ENCODE measurements at places on chromosomes 2 and 18.
A peak's percentile ranks its signal among the peaks of the same experiment; 100 is the strongest.

DNA sequence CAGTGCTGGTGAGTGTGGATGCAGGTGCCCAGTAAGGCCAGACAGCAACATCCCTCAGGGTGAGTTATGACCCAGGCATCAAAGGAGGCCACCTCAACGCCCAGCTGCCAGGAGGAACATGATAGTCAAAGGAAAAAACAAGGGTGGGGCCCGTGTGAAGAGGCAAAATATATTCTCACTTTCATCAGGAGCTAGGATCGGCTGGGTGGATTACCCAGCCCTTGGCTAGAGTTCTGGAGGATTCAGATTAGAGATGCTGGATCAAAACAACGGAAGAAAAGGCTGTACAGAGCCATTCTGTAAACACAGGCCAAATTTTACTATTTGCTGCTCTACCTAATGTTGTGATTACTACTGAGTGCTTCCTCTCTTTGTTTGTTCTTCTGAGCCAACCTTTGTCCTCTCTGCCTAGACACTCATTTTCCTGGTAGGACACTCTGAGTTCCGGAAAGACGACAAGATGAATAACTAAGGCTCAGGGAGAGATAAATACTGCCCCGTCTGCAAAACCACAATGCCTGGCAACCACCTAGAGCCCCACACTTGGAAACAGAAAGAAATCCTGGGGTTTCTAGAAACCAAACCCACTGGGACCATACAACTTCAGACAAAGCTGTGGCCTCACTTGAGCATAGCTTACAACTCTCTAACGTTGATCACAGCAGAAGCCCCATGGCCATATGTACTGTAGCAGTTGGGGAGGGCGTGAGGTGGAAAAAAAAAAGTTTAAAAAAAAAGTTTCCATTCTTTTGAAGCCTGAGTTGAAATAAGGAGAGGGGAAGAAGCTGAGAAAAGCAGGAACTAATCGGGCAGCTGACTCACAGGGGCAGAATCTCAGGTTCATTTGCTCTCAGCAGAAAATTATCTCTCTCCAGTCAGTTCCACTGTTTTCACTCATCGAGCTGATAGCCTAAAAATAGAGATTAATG, 17.8 kb upstream of the PMAIP1 start:
- peak; percentile 50 for DNase-seq

DNA sequence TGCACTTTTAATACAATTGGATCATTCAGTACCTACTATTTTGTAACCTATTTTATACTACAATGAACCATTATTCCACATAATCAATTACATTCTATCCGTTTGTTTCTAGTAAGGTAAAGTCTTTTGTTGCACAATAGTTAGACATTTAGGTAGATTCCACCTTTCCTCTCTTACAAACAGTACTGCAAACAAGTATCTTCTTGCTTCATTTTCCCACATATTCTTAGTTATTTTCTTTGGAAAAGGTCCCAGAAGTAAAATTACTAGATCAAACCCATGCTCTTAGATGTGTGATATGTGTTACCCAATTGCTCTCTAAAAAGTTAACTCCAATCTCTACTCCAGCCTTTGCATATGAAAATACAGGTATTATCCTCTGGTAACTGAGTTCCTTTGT, 49.6 kb downstream of the SPIRE1 start:
- DNase-seq, result peak; percentile 31

DNA sequence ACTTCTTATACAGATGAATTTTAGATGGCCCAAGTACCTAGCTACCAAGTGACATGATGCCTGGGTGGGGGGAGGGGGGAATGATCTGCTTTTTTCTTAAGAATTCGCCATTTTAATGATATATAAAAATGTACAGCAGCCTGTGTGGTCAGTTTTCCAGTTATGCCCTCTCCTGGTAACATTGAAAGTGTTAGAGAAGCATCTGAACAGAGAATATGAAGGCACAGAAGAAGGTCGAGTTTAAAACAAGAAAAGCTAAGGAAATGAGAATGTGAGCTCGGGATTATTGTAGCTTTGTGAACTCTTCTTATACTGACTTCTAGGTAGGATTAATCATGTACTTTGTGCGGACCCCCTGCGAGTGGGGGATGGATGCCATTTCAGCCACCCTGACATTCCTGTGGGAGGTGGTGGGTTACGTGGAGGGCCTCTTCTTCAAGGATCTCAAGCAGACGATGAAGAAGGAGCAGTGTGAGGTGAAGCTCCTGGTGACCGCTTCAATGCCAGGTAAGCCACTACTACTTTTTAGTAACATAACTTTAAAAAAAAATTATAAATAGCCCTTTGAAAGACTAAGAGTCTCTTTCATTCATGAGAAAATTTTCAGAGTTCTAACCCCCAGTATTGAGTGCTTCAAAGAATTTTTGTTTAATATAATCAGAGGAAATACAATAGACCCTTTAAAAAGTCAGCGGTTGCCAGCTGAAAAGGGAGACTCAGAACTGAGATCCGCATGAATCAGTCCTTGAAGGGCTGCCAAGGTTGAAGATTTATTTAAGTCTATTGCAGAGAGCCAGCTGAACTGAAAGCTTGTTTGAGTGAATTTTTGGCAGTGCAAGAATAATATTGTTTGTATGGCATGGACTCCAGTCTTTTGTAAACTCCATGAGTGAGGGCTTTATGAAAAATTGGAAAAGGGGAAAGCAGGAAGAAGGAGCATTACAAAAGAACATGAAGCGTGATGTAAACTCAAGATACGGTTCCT, 68.6 kb upstream of the RPE start:
- peak; percentile 74 for DNase-seq

DNA sequence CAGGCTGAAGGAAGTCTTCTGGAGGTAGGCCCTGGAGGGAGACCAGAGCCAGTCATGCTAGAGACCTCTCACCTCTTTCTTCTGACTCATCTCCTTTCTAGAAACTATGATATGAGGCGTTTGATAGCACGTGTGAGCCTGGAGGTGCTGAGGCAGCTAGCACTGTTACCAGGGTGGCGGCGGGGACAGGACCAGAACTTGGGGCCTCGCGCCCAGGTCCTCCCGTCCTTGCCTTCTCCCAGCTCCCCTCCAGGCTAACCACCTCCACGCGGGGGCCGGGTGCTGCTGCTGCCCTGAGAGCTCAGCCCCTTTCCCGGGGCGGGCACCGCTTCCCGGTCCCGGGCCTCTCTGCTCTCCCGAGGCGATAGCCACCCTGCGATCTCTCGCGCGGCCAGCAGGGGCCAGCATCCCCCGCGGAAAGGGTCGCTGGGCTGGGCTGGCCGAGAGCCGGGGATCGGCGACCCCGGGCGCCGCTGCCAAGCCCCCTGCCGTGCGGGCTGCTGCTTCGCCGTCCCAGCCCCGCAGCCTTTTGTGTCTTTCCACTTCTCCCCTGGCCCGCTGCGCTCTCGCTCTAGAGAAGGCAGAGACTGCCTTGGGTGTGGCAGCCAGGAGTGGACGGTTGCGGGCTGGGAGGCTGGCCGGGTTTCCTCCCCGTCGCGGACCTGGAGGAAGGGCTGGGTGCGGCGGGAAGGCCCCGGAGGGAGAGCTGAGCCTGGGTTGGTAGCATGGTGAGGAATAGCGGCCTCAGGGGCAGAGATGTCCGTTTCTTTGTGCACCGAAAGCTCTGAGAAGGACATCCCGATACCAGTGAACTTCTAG, 49.1 kb downstream of the TMEM17 start:
- peak; percentile 66 for DNase-seq

DNA sequence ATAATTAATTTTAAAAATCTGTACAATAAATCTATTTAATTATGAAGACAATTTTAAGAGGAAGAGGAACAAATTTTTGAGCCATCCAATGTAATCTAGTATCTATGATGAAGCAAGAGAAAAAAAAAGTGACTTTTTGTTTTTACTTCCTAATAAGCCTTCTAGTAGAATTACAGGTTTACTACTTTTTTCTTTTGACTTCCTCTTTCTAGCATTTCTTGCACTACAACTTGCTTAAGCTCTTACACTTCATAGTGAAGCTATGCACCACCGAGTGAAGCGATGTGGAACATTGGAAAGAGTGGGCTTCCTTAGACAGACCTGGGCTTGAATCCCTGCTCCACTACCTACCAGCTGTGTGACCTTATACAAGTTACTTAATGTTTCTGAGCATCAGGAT, 2.1 kb downstream of the SERPINB2 start:
- no peak for DNase-seq

DNA sequence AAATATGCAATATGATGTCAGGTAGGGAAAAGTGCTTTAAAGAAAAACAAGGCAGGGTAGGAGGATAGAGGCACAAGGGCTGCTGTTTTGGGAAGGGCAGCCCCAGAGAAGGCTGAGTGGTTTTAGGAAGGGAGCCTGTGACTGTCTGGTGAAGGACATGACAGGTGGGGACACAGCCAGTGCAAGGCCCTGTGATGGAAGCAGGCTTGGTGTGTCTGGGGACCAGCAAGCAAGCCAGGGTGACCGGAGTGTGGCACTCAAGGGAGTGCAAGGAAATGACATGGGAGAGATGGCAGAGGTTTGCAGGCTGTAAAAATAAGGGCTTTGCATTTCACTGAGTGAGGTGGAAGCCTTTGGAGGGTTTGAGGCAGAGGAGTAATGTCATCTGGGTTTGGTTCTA, 62.0 kb downstream of the LTBP1 start:
- DNase-seq, result no peak

DNA sequence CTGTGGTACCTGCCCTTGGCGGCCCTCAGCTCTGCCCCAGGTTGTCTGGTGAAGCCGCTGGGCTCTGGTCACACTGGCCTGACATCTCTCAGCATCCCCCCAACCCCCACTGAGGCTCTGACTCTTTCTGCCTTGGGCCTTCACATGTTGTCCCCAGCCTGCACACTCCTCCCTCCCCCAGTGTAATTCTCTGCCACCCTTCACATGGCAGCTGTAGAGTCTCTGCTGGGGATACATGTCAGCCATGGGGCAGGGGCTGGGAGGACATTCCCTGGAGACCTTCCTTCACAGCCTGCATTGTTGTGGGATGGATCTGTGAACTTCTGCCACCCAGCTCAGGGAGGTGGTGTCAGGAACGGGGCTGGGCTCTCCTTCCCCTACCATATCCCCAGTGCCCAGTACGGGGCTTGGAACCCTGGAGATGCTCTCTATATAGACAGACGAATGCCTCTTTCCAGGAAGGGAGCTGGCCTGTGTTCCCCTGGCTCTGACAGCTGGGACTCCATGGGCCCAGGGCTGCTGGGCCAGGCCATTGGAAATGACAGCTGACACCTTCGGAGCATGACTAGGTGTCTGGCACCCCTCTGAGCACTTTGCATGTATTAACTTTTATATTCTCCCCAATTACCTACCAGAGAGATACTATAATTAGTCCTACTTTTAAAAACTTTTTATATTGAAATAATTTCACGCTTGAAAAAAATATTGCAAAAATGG, 151.5 kb downstream of the INHBB start:
- no peak for DNase-seq

DNA sequence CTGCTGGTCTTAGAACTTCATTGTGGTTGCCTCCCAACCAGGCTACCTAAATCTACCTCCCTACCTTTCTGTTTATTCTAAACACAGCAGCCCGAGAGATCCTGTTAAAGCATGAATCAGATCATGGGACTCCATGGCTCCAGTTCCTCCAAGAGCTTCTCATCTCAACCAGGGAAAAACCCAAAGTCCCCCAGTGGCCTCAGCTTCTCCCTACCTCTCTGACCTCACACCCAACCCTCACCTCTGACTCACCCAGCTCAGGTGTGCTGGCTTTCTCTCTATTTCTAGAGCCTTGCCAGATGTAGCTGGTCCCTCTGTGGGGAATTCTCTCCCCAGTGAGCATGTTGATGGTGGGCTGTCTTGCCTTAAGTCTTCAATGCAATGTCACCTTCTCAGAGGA, 93.8 kb upstream of the COPS8 start:
- DNase-seq, result no peak

DNA sequence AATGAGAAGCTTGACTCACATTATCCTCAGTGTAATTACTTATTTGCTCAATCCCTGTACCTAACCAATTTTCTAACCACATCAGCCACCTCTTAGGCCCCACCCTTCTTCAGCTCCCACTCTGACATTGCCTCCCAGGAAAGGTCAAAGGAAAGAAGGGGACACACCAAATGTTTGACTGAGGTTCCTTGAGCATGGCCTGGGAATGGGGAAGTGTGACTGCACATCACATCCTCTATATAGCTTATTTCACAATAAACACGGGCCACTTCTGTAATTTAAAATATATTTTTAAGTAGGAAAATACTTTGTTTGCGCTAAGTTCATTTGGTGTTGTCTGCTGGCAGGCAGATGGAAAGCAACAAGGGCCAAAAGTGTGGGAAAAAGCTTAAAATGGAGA, 3.0 kb upstream of the FIGLA start:
- DNase-seq, result no peak

DNA sequence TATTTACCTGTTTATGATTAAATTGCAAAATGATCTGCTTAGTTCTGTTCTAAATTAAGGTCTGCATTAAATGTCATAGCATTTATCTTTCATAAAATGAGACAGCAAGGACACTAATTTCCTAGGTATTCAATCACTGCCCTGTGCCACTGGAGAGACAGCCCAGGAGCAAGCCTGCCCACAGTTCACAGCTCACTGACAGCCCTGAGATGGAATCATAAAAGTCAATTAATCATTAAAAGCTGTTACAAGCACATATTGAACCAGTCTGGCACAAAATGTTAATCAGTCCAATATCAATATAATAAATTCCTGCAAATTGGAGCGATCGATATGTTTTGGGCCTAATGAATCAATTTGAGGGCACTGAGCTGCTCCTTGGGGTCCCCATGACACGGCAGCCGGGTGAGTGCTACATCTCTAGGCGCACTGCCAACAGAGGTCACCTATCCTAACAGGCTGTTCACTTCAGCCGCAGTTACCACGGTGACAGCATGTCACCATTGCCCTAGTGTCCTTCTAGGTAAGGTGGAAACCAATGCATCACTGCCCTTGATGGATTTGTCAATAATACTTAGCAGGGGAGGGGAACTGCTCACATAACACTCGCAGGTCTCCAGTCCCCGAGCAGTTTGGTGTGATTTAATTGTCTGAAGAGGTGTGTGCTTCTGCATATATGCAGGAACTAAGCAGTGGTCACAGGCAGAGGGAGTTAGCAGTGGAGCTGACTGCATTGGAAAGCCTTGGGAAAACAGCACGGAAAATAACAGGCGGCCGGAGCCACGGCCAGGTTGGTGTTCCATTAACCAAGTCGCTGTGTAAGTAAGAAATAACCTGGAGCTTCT, 47.3 kb downstream of the POU3F3 start:
- DNase-seq, result no peak

GRCh38 chr2:30230497-30231211, 680 bp upstream of the LBH start:
- DNase-seq, result no peak

GRCh38 chr2:67393237-67393636, 3.9 kb upstream of the ETAA1 start:
- no peak for DNase-seq

DNA sequence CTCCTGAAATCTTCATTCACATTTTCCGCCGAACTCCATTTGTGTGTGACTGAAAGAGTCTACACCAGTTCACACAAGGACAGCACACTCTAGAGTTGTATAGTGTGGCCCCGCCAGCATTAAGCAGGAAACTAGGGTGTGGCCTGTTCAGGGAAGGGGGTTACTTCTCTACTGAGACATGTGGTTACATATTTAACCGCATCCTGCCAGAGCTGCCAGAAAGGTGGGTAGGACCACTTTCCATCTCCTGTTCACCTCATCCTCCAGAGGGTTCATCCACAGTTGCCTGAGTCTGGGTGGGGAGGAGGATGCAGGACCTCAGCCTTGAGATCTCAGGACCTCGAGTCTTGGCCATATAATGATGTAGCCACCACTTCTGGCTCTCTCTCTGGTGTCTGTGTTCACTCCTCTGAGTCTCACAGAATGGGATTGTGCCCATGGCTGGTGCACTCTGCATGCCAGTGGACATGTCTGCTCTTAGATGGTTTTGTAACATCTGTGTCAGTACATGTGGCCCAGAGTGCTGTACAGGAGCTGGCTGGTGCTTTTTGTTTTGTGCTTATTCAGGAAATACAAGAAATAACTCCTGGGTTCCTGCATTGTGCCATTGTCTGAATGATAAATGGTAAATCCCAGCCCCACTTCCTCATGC, 7.7 kb upstream of the SP140L start:
- no peak for DNase-seq
